ENCODE measurements at places on chromosomes 5 and 9. TPM values are rescaled to one million over a fixed set of nuclear protein-coding genes. Genes with fewer than 3 reads are reported as not detected.

The PALM2AKAP2 gene
- total RNA-seq, result 12.5 TPM

DNA sequence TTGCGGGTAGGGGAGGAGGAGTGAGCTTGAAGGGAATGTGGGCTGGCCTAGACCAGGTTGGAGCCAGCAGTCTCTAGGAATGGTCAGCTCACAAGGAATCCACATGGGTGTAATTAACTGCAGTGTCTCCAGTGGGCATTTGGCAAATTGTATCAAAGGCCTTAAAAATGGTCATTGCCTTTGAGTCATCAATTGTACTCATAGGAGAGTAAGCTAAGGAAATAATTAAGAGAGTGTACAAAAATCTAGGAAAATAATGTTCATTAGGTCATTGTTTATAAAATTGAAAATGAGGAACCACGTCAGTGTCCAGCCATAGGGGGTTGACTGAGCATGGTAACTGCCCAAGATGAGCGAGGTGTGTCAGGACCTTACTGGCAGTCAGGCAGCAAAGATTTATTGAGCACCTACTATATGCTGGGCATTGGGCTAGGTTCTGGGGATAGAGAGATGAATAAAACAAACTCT lies 29.8 kb upstream of the RPL26L1 start:
- peak; percentile 98 for DNase-seq

The SPATA31A3 gene
- total RNA-seq, result not detected

GRCh38 chr9:130058154-130058553 lies 4.4 kb downstream of the GPR107 start:
- peak; percentile 38 for DNase-seq

GRCh38 chr9:12968093-12968492 lies 193.3 kb downstream of the LURAP1L start:
- peak; percentile 31 for DNase-seq

- DNase-seq, result no peak
Measured at GRCh38 chr9:130768265-130768664, 66.8 kb upstream of the ABL1 start.

The SAXO1 gene
- total RNA-seq, result not detected

The CDK5RAP2 gene
- total RNA-seq, result 77.0 TPM

- DNase-seq, result no peak
Measured at GRCh38 chr5:157597277-157597676, 21.7 kb upstream of the ADAM19 start.

DNA sequence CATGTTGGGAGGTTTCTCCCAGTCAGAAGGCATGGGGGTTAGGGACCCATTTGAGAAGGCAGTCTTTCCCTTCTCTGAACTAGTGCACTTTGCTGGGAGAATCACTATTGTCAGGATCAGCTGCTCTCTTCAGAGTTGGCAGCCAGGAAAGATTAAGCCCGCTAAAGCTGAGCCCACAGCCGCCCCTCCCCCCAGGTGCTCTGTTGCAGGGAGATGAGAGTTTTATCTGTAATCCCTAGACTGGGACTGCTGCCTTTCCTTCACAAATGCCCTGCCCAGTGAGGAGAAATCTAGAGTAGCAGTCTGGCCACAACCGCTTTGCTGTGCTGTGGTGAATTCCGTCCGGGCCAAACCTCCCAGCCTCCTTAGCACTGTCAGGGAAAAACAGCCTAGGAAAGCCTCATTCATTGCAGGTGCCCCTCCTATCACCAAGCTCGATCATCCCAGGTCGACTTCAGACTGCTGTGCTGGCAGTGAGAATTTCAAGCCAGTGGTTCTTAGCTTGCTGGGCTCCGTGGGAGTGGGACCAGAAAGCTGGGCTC lies 69.8 kb downstream of the CNTLN start:
- no peak for DNase-seq

GRCh38 chr5:160747987-160748386 lies 104.0 kb downstream of the ATP10B start:
- no peak for DNase-seq

DNA sequence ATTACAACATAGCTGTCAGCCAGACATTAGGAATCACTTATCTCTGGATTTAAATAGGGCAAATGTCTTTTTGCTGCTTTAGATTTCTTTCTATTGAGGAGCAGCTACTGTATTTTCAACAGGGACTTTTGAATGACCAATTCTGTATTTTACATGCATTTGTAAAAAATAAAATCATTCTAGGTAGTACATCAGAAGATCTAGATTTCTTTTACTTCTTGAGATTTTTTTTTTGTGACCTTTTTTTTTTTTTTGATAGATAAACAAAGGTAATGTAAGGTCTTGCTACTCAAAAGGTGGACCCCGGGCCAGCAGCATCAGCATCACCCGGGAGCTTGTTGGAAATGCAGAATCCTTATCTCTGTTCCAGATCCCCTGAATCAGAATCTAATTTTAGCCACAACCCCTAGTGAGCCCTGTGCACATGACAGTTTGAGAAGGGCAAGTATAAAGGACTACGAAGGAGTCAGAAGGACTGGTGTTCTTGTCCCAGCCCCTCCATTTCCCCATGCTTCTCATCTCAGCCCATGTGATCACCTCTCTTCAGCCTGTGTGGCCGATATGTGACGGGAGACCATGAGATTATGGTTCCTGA lies 37.7 kb upstream of the CKMT2 start:
- DNase-seq, result peak; percentile 15

DNA sequence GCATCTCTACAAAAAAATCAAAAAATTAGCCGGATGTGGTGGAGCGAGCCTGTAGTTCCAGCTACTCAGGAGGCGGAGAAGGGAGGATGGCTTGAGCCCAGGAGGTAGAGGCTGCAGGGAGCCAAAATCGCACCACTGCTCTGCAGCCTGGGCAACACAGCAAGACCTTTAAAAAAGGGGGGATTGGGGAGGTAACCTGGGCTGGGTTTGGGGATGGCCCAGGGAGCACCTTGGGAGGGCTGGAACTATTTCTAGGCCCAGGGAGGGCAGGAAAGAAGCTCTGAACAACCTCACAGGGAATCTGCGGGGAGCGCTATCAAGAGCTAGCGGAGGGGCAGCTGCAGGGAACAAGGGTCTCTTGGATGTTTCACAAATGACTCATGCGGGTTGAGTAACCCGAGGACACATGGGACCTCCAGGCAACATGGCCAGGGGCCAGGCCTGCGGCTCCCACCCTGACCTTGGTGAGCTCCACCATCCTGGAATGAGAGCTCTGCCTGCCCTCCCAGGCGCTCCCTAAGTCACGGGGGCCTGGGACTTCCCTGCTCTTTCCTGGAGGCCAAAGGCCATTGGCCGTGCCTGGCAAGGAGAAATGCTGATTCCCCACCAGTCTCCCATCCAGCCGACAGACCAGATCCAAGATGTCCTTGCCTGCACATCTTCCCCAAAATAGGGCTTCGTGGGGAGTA lies 23.4 kb downstream of the SARDH start:
- DNase-seq, result no peak

The NCS1 gene
- total RNA-seq, result 33.0 TPM

- no peak for DNase-seq
Measured at GRCh38 chr5:179437341-179438001, 92.2 kb upstream of the ADAMTS2 start.

The TEX48 gene
- total RNA-seq, result not detected

- no peak for DNase-seq
Measured at GRCh38 chr5:37657046-37657445, 182.8 kb downstream of the GDNF start.

DNA sequence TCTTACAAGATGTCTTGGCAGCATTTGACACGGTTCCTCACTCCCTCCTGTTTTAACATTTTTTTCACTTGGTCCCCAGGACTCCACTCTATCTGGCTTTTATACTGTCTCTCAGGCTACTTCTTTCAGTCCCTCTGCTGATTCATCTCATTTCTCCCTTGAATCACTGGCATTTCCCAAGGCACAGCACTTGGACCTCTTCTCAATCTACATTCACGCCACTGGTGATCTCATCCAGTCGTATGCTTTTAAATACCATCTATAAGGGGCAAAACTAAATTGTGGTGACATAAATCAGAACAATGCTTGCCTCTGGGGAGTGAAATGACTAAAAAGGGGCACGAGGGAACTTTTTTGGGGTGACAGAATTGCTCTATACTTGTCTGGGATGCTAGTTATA lies 47.1 kb downstream of the MAPKAP1 start:
- peak; percentile 93 for DNase-seq
